ENCODE measurements at places on chromosomes 7 and 10.

DNA sequence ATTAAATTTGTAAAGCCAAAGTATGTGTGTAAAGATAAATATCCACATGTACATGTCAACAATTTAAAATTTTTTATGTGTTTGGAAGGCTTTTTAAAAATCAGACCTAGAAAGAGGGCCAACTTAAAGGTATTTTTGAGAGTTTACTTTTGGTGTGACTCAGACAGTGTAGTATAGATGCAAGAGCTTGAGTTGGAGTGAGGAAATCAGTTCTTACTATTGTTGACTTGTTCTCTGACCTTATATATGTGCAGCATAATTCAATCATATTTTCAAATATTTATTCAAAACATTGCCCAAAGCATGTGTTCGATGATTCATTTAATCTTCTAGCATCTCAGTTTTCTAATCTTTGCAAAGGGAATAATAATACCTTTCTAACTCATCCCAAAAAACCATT is 243.7 kb upstream of the PRKCQ start:
- no peak for DNase-seq

DNA sequence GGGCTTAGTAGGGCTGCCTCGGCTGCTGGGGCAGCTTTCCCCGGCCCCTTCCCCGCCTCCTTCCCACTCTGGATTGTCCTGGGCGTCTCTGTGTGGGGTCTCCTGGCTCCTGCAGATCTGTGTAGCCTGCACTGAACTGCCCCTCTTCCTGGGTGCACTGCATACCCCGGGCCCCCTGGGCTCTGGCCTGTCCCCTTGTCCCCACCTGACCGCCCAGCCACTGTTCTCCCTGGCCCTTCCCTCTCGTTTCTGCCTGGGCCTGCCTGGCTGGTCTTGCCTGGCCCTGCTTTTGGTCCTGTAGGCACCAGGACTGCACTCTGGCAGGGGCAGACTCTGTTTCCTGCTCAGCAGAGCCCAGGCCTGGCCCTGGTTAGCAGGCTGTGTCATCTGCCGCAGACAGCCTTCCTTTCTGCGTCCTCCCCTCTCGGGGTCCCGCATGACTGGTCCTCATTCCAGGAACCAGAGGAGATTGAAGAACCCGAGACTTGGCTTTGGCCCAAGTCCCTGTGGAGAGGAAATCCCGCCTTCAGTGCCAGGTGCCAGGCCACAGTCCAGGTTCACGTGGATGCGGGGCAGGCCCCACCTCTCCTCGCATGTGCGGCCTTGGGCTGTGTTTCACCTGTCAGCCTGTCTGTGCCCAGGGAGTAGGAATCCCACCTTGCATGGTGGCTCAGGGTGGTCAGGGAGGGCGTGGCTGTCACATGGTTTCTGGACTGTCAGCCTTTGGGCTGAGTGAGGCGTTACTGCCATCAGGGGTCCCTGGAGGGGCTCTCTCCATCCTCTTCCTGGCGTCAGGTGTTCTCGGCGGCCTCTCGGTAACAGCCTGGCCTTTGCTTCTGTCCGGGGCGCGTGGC is 9.2 kb downstream of the INPP5A start:
- DNase-seq = no peak

DNA sequence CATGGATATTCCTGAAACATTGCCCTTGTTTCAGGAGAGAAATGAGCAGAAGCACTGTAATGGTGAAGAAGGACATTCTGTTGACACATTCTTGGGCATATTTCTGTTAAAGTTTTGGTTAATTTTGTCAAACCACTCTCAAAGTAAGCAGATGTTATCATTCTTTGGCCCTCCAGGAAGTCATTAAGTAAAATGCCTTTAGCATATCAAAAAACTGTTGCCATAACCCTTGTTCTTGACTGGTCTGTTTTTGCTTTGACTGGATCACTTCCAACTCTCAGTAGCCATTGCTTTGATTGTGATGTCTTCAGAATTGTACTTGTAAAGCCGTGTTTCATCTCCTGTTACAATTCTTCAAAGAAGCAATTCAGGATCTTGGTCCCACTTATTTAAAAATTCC is 404.3 kb upstream of the LRRTM3 start:
- no peak for DNase-seq

DNA sequence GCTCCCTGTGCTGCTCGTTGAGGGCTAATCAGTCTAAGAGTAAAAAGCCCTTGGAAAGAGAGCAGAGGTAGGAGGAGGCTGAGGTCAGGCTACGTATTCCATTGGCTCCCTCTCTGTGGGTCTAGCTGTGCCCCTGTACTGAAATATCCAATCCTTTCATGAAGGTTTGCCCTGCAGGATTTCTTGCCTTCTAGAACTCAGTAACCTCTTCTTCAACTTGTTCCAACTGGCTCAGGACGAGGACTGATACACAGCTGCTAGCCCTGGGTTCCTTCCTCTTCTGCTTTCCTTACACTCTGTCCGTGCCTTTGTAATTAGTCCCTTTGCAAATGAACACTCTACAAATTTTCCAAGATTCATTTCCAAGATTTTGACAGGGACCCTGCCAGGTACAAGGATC is 560.5 kb downstream of the ACTR3B start:
- DNase-seq = no peak

- DNase-seq = no peak
Measured at GRCh38 chr10:4183761-4184261, 398.8 kb upstream of the KLF6 start.

DNA sequence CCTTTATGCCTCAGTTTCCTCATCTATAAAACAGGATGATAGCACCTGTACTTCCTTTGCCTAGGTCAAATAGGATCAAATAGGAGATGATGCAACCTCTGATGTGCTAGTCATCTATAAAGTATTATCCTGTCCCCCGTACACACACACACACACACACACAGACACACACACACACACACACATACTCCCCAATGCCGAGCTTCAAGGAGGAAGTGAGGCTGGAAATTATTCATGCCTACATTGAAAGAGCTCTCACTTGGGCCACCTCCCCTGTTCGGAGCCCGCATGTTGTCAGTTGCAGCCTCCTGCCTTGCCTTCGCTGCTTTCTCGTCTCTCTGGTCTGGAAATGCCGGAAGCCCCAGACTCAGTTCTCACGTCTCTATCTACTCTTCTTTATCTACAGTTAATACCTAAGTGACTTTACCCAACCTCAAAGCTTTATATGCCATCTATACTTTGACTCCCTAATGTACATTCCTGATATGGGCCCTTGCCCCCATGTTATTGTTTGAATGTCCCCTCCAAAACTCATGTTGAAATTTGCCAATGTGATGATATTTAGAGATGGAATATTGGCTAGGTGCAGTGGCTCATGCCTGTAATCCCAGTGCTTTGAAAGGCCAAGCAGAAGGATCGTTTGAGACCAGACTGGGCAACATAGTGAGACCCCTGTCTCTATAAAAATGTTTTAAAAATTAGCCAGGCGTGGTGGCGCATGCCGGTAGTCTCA is 6.9 kb upstream of the UBE2H start:
- DNase-seq = no peak

DNA sequence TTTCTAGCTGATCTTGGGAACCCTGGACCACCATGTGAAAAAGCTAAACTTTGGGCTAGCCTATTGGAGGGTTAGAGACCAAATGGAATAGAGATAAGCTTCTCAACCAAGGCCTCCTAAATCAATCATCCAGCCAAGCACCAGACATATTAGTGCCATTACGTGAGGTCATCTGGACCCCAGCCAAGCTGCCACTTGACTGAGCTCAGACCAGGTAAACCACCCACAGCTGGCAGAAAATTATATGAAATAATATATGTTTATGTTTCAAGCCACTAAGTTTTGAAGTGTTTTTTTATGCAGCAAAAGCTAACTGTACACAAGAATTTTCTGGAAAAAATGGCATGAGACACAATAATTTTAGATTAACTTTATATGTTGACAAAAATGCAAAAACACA is 82.6 kb upstream of the PCGF5 start:
- DNase-seq = no peak

DNA sequence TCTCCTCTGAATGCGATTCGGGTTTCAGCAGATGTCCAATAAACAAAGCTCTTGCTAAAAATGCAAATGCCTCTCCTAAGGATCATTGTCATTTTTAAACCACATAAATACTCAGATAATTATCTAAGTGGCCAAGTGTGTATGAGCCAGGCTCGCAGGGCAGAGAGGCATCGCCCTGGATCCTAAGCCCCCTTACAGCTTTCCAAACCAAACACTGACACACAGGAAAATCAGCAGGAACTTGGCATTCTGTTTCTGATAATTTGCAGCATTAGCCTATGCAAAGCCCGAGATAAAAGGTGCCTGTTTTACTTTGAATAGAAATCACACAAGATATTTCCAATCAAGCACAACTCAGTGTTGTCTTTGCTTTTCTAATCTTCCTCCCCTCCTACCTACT is 134.4 kb downstream of the ABCA13 start:
- no peak for DNase-seq

DNA sequence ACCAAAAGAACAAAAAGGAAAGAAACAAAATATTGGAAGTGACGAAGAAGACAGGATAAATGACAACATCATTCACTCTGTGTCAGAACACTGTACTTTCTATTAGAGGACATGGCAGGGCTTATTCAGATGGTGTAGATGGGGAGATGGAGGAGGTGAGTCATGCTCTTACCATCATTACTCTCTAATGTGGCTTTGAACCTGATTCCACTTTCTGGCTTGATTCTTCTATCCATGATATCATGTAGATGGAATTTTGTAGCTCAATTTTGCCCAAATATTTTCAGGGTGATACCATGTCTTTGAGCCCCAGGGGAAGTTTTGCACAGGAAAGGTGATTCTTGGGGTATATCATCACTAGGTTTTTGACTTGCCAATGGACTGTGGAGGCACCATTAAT is 91.7 kb downstream of the CFAP58 start:
- no peak for DNase-seq

DNA sequence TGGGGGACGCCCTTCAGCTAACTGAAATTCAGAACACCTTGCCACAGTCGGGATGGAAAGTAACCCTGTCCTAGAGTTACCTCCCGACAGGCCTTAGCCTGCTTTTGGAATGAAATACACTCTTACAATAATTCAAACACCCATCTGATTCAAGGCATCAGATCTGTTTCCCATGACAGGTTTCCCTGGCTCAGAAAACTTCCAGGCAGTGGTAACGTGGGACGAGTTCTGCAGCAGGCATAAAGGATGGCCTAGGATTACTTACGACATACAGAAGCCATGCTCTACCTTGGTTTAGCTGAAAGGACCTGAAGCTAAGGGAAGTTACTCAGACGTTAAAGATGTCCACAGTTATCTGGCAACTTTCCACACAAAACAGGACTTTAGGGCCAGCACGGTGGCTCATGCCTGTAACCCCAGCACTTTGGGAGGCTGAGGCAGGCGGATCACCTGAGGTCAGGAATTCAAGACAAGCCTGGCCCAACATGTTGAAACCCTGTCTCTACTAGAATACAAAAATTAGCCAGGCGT is 5.0 kb downstream of the PAXIP1 start:
- no peak for DNase-seq

GRCh38 chr10:99459217-99459616 is 28.8 kb upstream of the GOT1 start:
- no peak for DNase-seq

- no peak for DNase-seq
Measured at GRCh38 chr10:102633287-102633686, 11.0 kb upstream of the TRIM8 start.

- DNase-seq = no peak
Measured at GRCh38 chr10:59018977-59019376, 157.5 kb upstream of the PHYHIPL start.

GRCh38 chr7:26656735-26657134 is 207.7 kb downstream of the SKAP2 start:
- no peak for DNase-seq

DNA sequence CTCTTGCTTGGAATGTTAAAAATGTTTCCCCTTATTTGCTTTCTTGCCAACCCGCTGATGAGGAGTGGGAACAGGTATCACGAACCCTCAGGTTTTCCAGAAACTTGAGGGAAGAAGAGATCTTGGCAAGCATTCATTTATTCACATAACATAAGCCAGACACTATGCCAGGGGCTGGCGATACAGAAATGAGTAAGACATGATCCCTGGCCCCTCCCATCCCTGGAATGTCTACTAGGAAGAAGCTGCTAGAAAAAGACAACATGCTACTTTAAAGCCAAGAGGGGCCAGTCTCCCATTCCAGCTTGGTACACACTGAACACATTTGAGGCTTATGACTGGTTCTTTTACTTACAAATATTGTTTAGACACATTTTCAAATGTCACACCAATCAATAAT is 26.4 kb downstream of the SLC35B4 start:
- DNase-seq = no peak

DNA sequence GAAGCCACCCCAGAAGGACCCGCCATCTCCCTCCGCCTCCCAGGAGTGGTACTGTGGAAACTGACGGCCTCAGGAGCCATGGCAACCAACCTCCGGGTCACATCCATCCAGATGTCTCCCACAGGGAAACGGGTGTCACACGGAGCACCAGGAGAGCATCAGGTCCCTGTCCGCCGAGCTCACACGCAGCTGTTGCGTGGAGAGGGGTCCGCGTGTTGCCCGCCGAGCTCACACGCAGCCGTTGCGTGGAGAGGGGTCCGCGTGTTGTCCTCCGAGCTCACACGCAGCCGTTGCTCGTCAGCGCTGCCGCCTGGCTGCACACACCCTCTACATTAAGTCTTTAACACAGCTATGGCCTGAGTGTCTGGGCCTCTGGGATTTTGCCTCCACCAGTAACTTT is 311.1 kb upstream of the SHH start:
- no peak for DNase-seq

- no peak for DNase-seq
Measured at GRCh38 chr10:71475243-71475871, 78.6 kb downstream of the CDH23 start.

- no peak for DNase-seq
Measured at GRCh38 chr7:26143298-26144048, 8.5 kb upstream of the NFE2L3 start.

GRCh38 chr7:75630549-75630948 is 108.2 kb downstream of the HIP1 start:
- DNase-seq = no peak

DNA sequence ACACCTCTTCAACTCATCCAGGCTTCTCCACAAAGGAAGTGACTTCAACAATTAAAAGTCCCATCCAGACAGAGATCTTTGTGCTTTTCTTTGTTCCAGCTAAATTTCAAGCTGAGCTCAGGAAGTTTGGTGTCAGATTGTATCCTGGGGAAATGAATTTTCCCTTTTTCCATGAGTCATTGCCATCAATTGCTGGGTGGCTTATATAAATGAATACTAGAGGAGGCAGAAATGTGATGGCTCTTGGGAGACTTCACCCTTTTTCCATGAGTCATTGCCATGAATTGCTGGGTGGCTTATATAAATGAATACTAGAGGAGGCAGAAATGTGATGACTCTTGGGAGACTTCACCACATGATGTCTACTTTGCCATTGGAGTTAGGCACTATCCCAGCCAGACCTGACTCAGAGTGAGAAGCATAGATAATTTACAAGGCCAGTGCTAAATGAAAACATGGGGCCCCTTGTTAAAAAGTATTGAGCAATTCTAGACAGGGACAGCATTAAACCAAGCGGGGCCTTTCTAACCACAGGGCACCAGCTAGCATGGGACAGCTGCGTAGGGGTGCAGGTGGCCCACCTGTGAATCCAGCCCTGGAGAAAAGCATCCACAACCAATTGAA is 339.2 kb upstream of the PODXL start:
- DNase-seq = no peak

Measured in GOT3 (cell line).